Effector CD4-positive, alpha-beta T cell (primary cell): ENCODE measurements at places on chromosomes 4 and X.

DNA sequence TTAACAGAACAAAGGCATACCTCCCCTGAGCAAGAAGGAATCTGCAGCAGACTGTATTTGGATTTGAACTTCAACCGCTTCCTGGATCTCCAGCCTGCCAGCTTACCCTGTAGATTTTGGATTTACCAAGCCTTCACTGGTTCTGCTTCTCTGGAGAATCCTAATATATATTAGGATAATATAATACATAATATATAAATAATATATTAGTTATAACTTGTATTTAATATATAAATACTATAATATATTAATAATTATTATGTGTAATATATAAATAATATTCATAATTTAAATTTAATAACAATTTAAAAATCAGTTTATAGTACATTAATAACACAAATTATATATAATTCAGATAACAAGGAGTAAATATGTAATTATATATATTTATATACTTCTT, 121.4 kb downstream of the COX18 start:
- no peak for DNase-seq

DNA sequence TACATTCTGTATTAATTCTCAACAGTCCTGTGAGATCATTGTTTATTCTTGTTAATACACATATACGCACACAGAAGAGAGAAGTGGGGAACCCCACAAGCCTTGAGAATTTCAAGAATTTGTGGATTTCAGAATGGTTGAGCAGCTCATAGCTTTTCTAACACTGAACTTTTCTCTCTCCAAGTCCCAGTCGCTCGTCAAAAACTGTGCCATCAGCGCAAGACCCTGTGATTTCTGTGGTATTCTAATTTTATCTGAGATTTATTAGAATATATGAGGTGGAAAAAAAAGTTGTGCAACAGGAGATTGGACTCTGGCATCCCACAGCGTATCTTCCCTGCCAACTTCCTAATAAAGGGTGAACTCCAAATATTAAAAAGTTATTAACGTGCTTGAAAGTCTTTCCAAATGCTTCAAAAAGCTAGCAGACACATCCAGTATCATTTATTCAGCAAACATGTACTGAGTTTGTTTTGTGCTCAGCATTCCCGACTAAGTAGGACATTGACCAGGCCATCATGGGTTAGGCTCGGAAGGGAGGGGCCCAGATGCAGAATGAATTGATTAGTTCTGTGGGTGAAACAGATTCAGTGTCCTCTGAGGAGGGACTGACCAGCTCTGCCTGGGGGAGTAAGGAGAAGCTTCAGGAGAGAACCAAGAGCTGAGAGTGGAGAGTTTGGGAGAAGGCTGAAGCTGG, 165.6 kb downstream of the CBR4 start:
- DNase-seq: no peak

DNA sequence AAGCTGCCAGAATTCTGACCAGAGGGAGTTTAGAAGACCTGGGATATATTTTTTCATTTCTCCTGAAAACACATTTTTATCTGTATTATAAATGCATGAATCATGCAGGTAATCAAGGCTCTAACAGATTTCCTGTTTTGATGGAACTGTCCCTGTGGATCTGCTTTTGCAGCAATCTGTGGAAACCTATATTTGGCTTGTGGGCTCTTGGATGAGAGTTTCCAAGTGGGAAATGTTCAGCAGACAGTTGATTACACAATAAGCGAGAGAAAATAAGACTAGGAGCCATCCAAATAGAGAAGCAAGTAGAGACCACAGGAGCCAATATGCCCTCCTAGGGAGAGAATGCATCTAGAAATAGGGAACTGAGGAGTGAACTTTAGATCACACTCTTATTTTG, 105.0 kb downstream of the NDST3 start:
- DNase-seq: no peak

DNA sequence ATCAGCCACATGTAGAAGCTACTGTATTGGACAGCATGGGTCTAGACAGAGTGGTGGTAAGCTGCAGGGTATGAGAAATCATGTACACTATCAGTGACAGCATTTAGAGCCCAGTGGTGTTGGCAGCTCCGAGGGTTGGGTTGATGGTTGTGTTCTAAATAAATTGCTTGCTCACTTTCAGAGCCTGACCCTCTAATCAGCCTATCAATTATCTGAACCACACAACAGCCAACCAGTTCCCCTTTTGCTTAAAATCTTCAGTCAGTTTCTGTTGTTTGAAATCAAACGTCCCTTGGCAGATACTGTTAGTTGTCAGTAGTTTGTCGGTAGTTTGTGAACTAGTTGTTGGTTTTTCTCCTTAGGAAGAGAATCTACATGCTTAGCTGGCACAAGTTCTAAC, 99.8 kb upstream of the RAI2 start:
- DNase-seq: no peak
